ENCODE measurements at places on chromosomes 7 and 10. TPM values are rescaled to one million over a fixed set of nuclear protein-coding genes. Genes with fewer than 3 reads are reported as not detected.

TMEM184A gene
- total RNA-seq: 16.5 TPM

HMX3 gene
- total RNA-seq: not detected

PIK3CG gene
- total RNA-seq: not detected

RARRES2 gene
- not detected for total RNA-seq

RAPGEF5 gene
- 20.7 TPM for total RNA-seq

MEOX2 gene
- total RNA-seq: not detected

ACTR3C gene
- total RNA-seq: 9.2 TPM

GRCh38 chr10:79387466-79387973 lies 40.3 kb downstream of the PPIF start:
- no peak overlapping the region for H3K27ac ChIP-seq
- H3K4me3 ChIP-seq: no peak overlapping the region
- no peaks in the 10 kb centered on the region for H3K36me3 ChIP-seq
- no peaks in the 10 kb centered on the region for H3K27me3 ChIP-seq
- no peaks in the 10 kb centered on the region for H3K4me1 ChIP-seq

DNA sequence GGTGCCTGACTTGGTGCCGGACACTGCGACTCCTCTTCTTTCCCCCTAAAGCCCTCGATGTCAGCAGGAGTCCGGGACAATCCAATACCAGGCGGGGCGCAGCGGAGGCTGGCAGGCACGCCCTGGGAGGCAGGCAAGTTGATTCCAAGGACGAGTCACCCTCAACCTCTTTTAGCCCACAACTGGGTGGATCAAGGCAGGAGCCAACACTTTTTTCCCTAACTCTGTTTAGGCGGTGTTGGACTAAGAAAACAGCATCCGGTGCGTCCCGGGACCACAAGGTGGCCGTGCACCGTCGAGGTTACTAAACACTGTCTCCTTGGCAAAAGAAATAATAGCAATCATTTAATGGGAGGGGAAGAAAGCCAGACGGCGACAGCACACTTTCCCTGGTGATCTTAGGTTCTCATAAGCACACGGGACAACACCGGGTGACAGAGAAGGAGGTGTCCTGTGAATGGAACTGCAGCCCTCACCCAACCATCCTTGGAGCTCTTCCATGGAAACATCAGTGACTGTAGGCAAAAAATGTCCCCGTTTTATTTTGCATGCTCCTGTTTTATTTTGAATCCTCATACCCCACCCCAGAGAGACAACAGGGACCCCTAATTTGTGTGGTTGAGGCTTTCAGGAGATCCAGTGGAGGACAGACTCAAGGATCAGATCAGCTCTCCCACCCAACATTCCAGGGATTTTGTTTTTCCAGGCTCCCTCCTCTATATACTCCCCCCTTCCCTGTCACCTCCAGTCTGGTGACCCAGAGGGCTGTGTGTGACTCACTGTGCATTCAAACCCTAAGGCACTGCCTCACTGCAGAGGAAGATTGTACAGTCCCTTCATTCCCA lies 1.3 kb upstream of the CALCR start:
- H3K27me3 ChIP-seq: peaks cover 3% of the 10 kb centered on the region
- DNase-seq: no peak
- no peaks in the 10 kb centered on the region for H3K36me3 ChIP-seq

DNA sequence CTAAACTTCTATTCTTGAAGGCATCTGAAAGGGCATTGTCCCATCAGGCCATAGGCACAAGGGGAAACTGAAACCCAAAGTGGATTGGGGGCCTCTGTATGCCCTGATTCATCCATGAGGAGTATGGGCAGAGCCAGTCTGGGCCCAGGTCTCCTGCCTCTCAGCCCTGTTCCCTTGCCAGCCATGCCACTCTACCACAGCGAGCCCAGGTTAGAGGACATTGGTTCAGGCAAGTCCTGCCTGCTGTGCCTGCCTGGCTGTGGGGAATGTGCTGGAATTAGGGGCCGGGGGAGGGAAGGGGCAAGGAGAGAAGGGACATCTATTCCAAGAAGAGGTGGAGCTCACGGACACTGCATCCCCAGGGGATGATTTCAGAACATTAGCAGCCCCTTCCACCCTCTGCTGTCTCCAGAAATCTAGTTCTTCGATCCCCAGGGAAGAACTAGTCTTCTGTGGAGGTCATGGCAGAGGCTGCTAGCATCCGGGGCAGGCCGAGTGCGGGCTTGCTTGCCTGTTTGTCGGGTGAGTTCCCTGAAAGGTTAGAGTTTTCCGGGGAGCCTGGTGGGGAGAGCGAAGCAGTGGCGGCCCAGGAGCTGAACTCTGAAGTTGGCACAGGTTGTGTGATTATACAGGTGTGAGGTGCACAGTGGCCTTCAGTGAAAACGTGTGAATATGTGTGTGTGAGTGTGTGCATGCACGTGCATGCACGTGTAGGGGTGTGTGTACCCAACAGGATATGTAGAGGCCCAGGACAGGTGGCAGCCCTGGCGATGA lies 37.8 kb downstream of the TBATA start:
- no peak overlapping the region for H3K4me3 ChIP-seq
- no peak for DNase-seq
- H3K36me3 ChIP-seq: no peaks in the 10 kb centered on the region

GRCh38 chr7:27419581-27420177 lies 177.1 kb downstream of the EVX1 start:
- H3K4me1 ChIP-seq: no peaks in the 10 kb centered on the region
- H3K27me3 ChIP-seq: no peaks in the 10 kb centered on the region
- H3K4me3 ChIP-seq: no peak overlapping the region
- no peaks in the 10 kb centered on the region for H3K36me3 ChIP-seq

- H3K36me3 ChIP-seq: no peaks in the 10 kb centered on the region
- no peaks in the 10 kb centered on the region for H3K4me1 ChIP-seq
- H3K27ac ChIP-seq: no peak overlapping the region
- no peaks in the 10 kb centered on the region for H3K27me3 ChIP-seq
These were observed 51.7 kb downstream of the EBF3 start for GRCh38 chr10:129912166-129912917.

DNA sequence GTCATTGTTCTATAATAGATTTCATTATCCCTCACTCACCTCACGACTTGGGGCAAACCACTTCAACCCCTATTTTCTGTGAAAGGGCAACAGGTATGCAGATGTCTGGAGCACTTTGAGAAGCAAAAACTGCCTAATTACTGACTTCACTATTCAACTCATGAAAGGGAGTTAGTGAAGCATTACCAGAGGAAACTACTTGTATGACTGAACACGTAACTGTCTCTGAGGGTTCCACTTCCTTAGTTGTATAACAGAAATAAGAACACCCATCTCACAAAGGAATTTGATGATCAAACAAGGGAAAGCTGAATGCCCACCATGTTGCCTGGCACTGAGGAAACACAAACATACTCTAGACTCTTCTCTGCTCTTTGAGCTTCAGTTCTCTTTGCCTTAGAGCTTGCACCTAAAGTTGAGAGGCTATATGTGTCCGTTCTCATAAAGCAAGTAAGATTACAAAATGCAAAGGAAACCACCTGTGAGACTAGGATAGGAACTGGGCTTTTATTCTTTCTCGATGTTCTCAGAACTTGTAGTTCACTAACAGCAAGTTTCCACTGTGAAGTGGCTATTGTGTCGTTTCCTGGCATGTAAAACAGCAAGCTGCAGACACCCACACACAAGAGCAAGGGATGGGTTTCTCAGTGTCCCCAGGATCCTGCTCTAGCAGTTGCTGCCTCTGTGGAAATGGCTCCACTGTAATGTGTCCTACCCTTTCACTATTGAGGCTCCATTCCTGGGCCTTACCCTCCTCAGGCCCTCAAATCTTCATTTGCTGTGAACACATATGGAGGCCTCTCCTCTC lies 2.6 kb downstream of the TMEM243 start:
- no peaks in the 10 kb centered on the region for H3K27me3 ChIP-seq
- no peak for DNase-seq
- H3K4me3 ChIP-seq: no peak overlapping the region
- no peak overlapping the region for H3K27ac ChIP-seq
- H3K4me1 ChIP-seq: peaks cover 5% of the 10 kb centered on the region

DNA sequence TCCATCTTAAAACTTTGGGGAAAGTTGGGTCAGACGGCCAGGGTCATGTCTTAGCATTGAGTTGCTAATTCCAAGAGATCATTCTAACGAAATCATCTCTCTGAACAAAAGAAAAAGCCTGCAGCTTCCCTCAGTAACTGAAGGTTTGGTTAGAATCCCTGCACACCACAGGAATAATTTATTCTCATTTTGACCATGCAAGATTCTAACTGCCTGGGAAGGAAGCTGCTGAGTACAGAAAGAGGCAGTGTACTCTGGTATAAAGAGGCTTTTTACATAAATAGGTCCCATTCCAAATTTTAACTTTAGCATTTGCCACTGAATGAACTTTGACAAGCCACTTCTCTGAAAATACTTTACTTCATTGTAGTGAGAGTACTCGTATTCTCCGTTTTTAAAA lies 76.9 kb upstream of the RSBN1L start:
- H3K36me3 ChIP-seq: no peaks in the 10 kb centered on the region
- H3K4me1 ChIP-seq: no peaks in the 10 kb centered on the region
- H3K27ac ChIP-seq: no peak overlapping the region
- DNase-seq: no peak
- H3K27me3 ChIP-seq: no peaks in the 10 kb centered on the region

GRCh38 chr10:36494371-36494770 lies 631.0 kb upstream of the ANKRD30A start:
- H3K4me3 ChIP-seq: no peak overlapping the region
- no peaks in the 10 kb centered on the region for H3K27me3 ChIP-seq
- DNase-seq: no peak
- H3K36me3 ChIP-seq: no peaks in the 10 kb centered on the region
- no peak overlapping the region for H3K27ac ChIP-seq
- no peaks in the 10 kb centered on the region for H3K4me1 ChIP-seq

GRCh38 chr7:8871716-8872115 lies 438.3 kb downstream of the NXPH1 start:
- H3K4me1 ChIP-seq: no peaks in the 10 kb centered on the region
- H3K4me3 ChIP-seq: no peak overlapping the region

DNA sequence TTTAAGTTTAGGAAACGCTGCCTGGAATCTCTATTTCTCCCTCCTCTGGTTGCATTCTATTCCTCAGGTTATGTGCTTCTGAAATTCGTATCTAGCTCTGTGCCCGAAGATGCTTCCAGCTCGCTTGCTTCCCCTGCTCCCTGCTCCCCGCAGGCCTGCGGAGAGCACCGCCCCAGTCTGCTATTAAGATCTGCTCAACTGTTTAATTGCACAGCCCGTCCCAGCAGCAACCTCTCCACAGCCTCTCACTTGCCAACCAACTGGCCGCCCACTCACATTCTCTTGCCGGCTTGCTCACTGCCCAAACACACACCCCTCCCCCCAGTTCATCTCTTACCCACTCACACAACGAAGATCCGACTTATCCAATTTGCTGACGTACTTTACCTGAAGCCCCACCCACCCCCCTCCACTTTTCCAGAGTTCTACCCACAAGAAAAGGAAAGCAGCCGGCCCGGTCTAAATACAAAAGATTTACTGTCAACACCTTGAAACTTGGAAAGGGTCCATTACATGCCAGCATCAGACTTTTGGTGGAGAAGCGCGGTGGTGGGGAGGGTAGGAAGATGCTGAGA lies 167.3 kb upstream of the KLF14 start:
- H3K36me3 ChIP-seq: no peaks in the 10 kb centered on the region
- peak overlapping the region; percentile 50 for H3K27ac ChIP-seq
- no peak overlapping the region for H3K4me3 ChIP-seq
- H3K4me1 ChIP-seq: peaks cover 66% of the 10 kb centered on the region
- no peaks in the 10 kb centered on the region for H3K27me3 ChIP-seq
- DNase-seq: no peak

- H3K36me3 ChIP-seq: no peaks in the 10 kb centered on the region
- DNase-seq: no peak
- no peaks in the 10 kb centered on the region for H3K4me1 ChIP-seq
- H3K27ac ChIP-seq: no peak overlapping the region
- no peak overlapping the region for H3K4me3 ChIP-seq
These were observed 6.1 kb downstream of the RAMP3 start for GRCh38 chr7:45163692-45164052.

DNA sequence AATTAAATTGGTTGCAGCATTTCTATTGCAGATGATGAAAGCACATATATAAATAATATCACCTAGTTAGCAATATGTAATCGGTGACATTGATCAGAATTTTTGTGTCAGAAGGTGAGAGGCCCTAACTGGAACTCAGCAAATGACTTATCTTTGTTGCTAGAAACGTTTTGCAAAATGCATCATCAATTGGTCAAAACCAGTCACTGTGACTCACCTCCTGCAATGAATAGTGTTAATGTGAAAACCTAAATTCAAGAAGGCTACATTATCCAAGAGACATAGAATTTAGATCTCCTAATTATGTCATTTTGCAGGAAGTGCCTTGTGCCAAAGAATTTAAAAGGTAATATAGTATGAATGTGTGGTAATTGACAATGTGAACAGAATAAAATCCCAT lies 9.8 kb upstream of the PNLIPRP3 start:
- H3K27ac ChIP-seq: no peak overlapping the region
- H3K36me3 ChIP-seq: no peaks in the 10 kb centered on the region
- no peaks in the 10 kb centered on the region for H3K27me3 ChIP-seq
- H3K4me1 ChIP-seq: no peaks in the 10 kb centered on the region
- H3K4me3 ChIP-seq: no peak overlapping the region
- no peak for DNase-seq

GRCh38 chr10:79392020-79392398 lies 44.7 kb downstream of the PPIF start:
- DNase-seq: no peak
- no peaks in the 10 kb centered on the region for H3K4me1 ChIP-seq
- H3K27me3 ChIP-seq: no peaks in the 10 kb centered on the region
- H3K27ac ChIP-seq: no peak overlapping the region
- no peak overlapping the region for H3K4me3 ChIP-seq

DNA sequence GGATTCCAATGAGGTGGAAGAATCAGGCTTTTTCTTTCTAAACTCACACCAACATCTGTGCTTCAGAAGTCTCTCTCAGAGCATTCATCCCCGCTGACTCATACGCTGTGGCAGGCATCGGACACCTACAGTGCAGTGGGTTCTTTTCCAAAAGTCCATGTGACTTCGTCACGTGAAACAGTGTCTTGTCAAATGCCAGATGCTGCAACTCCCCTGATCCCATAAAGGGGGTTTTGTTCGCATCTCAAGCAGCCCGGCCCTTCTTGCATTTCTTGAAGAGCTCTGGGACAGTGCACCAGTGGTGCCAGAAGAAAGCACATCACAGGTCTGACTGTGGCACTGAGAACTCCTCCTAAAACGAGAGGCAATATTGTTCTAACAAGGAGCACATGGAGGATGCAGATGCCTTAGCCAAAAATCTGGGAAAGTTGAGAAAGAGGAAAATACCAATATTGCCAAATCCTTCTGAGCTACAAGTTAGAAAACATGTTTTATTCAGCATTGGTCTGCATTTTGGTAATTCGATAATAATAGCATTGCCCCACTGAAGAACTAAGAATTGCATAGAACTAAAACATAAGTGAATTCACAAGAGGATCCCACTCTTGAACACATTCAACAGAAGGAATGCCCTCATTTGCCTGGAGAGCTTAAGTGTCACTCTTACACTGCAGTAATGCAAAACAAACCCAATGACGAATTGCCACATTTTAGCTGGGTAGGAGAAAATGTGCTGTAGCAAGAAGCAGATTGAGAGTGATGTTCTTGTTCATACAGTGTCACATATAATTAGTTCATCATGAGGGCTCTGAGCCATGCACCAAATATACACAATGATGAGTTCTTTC lies 204.4 kb downstream of the CXCL12 start:
- no peaks in the 10 kb centered on the region for H3K27me3 ChIP-seq
- DNase-seq: no peak
- no peaks in the 10 kb centered on the region for H3K4me1 ChIP-seq
- H3K27ac ChIP-seq: no peak overlapping the region

GRCh38 chr7:51639661-51640334 lies 323.2 kb upstream of the COBL start:
- H3K27me3 ChIP-seq: no peaks in the 10 kb centered on the region
- DNase-seq: no peak
- H3K27ac ChIP-seq: no peak overlapping the region
- peaks cover 39% of the 10 kb centered on the region for H3K4me1 ChIP-seq

GRCh38 chr7:81618396-81619014 lies 151.3 kb downstream of the HGF start:
- no peaks in the 10 kb centered on the region for H3K36me3 ChIP-seq
- no peak overlapping the region for H3K27ac ChIP-seq
- H3K4me1 ChIP-seq: no peaks in the 10 kb centered on the region
- H3K27me3 ChIP-seq: no peaks in the 10 kb centered on the region
- no peak for DNase-seq

Data from Caco-2 (cell line).